ENCODE measurements at places on chromosomes 12 and 14.

- no peak for DNase-seq
Measured at GRCh38 chr12:8471090-8471489, 15.3 kb downstream of the CLEC6A start.

DNA sequence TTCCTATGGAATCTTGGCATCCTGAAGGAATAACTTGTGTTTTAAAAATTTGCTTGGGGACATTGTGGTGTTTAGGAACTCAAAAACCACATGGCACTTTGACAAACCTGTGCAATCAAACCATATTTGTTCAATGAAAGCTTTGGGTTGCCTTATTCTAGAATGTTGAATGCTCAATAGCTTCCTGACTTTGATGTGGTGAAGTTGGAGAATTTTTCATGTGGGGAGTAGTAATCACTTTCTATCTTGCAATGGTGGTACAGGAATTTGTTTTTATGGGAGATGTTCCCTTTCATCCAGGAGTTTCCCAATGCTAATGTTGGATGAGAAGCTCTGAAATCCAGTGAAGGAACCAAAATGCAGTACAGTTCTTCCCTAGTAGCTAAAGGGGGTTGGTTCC, 42.2 kb upstream of the LDHB start:
- DNase-seq = no peak

DNA sequence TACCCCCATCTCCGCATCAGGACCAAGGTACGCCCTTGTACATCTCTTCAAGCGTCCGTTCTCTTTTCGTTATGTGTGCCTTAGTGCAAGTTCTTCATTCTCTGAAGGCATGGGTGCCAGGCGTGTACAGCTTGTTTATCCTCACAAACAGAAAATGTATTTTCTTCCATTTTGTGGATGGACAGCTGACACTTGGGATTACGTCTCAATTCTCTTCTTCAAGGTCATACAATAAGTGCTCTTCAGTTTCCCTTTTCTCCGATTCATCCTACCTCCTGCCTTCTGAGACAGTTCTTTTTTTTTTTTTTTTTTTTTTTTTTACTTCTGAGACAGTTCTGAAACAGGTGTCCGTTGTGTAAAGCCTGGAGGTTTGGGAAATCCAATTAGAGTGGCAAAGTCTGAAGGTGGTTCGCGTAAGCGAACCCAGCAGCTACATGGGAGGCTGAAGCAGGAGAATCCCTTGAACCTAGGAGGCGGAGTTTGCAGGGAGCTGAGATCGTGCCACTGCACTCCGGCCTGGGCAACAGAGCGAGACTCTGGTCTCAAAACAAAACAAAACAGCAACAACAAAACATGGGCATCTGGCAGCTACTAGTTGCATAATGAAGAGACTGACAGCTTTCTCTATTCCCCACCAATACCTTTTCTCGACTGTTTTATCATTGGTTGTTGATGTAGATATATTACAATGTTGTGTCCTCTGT, 734 bp downstream of the COX6A1 start:
- no peak for DNase-seq

GRCh38 chr14:103366741-103367140, 18.5 kb upstream of the MARK3 start:
- DNase-seq = no peak

GRCh38 chr14:87017335-87017734, 975.6 kb downstream of the GALC start:
- DNase-seq = no peak

- no peak for DNase-seq
Measured at GRCh38 chr14:88454886-88455285, 69.4 kb downstream of the SPATA7 start.

DNA sequence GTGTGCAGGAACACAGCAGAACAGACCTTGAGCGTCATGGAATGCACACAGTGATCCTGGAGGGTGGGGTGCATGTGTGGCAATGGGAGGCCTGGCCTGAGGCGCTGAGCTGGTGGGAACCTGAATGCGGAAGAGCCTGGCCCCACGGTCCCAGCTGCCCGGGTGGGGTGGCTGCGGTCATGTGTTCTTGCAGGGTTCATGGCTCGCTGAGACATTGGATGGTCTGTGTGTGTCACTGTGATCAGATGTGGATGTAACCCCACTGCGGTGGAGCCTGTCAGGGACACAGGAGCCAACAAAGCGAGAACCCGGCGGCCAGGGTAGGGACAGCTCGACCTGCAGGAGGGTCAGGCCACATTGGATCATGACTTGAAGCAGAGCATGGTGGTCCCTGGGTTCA, 23.2 kb downstream of the MTA1 start:
- DNase-seq = no peak

GRCh38 chr12:130920723-130921381, 32.9 kb upstream of the ADGRD1 start:
- DNase-seq = no peak
